ENCODE measurements at places on chromosomes 5 and 9. TPM values are rescaled to one million over a fixed set of nuclear protein-coding genes. Genes with fewer than 3 reads are reported as not detected.

DNA sequence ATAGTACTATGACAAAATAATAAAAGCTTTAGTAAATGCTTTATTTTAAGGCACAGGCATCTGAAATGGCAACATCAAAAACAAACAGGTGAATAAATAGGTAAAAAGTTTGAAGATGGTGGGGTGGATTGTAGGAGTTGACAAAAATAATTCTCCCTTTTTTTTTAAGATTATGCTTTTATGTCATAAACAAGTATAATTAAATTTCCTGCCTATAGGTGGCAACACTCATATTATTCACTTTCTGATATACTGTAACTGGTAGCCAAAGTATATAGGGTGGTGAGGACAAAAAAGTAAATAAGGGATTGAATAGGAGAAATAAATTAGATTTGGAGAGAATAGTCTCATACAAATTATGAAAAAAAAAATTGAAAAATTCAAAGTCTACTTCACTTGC, 120.0 kb upstream of the ACOT12 start:
- DNase-seq, result no peak

DNA sequence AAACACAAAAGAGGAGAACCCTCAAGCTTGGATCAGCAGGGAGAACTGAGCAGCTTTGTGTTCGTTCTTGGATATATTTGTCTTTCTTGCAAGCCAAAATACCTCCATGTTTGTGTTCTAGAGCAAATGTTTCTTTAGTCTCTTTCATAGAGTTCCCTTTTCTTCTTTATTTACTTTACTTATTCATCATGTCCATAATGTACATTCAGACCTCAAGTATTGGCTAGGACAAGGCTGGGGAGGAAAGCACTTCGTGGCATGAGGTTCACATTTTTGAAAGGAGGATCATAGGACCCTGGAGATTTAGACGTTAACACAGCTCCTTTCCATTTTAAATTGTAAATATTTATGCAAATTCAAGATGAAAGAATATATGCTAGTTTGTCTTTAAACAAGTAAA, 590.2 kb upstream of the MEF2C start:
- DNase-seq, result no peak

- DNase-seq, result no peak
Observed at GRCh38 chr9:122265149-122265915, 650 bp downstream of the MRRF start.

DNA sequence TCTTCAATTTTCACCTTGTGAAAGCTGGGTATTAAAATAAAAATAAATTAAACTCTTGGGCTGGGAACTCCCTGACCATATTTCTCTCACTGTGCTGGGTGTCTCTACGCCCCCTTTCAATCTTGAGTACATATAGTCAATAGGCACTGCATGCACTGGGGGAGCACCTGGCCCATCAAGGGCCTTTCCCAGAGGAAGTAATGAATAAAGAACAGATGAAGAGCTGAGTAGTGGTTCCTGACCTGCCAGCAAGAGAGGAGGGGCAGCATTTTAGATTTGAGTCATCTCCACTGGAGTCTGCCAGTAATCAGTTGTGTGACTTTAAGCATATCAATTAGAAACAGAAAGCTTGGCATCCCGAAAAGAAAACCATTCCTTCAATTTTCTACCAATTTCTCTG, 6.2 kb downstream of the MAPKAP1 start:
- no peak for DNase-seq

GRCh38 chr5:159132429-159133040, 32.8 kb upstream of the EBF1 start:
- no peak for DNase-seq

DNA sequence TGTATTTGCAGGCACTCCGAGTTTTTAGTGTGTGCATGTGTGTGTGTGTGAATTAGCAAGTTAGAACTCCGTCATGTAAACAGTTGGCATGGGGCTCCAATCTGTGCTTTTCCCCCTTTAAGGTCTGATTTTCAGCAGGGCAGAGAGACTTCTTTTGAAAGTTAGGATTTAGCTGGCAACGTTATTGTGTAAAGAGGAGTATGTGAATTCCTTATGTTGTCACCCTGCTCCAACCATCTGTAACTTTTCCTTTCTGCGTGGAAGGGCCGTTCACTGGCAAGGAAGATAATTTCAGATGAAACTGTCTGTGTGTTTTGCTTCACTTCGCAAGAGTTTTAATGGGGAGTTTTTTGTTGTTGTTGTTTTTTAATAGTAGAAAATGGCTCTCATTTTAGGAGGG, 332 bp downstream of the SGCD start:
- no peak for DNase-seq

GRCh38 chr5:61256474-61256873, 75.6 kb upstream of the ZSWIM6 start:
- no peak for DNase-seq

GRCh38 chr5:172180936-172181335, 7.1 kb downstream of the STK10 start:
- peak; percentile 37 for DNase-seq

- no peak for DNase-seq
Observed at GRCh38 chr9:110648696-110649095, 19.9 kb upstream of the MUSK start.

- DNase-seq, result no peak
Observed at GRCh38 chr9:87556821-87557220, 59.2 kb downstream of the DAPK1 start.

- no peak for DNase-seq
Observed at GRCh38 chr9:125486576-125486975, 220.4 kb downstream of the MAPKAP1 start.

DNA sequence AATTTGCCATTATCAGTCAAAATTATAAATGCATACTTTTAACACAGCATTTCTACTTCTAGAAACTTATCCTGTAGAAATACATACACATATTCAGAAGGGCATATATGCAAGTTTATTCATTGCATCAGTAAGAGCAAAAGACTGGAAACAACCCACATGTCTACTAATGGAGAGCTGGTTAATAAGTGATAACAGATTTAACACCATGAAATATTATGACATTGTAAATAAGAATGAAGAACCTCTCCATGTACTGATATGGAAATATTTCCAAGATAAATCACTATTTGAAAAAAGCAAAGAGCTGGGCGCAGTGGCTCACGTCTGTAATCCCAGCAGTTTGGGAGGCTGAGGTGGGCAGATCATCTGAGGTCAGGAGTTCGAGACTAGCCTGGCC, 54.5 kb downstream of the ELOVL7 start:
- DNase-seq, result no peak

DNA sequence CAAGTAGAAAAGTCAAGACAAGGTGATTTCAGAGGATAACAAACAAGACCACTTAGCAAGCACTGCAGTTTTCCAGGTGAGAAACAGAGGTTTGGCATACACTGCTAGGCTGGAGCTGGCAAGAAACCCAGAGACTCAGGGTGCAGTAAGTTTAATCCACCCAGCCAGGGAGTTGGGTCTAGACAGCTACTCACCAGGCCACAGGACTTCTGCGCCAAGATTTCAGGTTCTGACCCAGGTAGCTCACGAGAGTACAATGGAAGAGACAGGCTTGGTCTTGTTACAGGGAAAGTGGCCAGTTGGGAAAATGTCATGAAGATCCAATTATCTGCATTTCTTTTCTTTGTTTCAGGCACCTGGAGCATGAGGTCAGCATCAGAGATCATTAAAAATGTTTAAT, 9.8 kb downstream of the SMIM23 start:
- no peak for DNase-seq

The HMCN2 gene
- polyA plus RNA-seq, result 0.39 TPM

The ZNF618 gene
- polyA plus RNA-seq, result 1.0 TPM

The BNC2 gene
- 0.07 TPM for polyA plus RNA-seq

The RETREG1 gene
- polyA plus RNA-seq, result 2.6 TPM

The FOXI1 gene
- polyA plus RNA-seq, result not detected

The ADAMTS12 gene
- 0.07 TPM for polyA plus RNA-seq
